NCI-H82 (cell line): ENCODE measurements at places on chromosomes 5 and 9.

- no peak for DNase-seq
Observed at GRCh38 chr5:157068785-157069184, 9.9 kb upstream of the HAVCR1 start.

GRCh38 chr5:134255418-134256150 is 29.7 kb upstream of the PPP2CA start:
- no peak for DNase-seq

GRCh38 chr5:134656690-134657089 is 8.1 kb downstream of the SEC24A start:
- DNase-seq = no peak

DNA sequence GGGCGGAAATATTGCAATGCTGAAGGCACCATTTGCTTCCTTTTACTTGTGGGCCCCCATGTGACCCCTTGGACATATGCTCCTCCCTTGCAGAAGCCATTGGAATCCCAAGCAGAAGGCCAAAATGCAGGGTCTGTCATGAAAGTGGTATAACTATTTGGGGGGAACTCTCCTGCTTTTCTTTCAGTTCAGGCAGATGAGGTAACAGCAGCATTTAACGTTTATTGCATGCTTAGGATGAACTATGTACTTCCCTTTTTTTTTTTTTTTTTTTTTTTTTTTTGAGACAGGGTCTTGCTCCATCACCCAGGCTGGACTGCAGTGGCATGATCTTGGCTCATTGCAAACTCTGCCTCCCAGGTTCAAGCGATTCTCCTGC is 7.8 kb downstream of the FOXI1 start:
- no peak for DNase-seq

GRCh38 chr5:163571744-163572143 is 66.3 kb downstream of the MAT2B start:
- DNase-seq = peak; percentile 80

GRCh38 chr9:110130791-110131416 is 77.1 kb downstream of the C9orf152 start:
- DNase-seq = no peak

DNA sequence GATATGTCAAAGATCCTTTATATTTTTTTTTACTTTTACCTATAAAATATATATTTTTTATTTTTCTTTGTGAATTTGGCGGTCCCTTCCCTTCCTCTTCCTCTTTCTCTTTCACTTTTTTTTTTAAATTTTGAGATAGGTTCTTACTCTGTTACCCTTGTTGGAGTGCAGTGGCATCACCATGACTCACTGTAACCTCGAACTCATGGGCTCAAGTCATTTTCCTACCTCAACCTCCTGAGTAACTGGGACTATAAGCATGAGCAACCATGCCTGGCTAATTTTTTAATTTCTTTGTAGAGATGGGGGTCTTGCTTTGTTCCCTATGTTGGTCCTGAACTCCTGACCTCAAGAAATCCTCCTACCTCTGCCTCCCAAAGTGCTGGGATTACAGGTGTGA is 258.0 kb upstream of the CLINT1 start:
- DNase-seq = no peak

DNA sequence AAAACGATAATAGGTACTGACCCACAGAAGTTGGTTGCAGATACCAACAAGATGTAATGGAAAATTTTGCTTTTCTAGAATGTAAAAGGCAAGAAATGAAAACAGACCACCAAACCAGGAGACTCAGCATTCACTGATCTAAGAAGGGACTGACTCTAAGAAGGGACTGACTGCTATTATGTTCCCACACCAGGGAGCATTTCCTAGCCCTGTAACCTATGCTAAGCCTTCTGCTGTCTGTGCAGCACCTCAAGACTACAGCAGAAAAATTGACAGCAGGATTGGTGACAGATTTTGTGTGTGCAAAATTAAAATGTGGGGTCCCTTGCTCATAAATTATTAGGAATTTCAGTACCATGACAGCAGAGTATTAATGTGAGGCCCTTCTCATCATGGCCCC is 154.8 kb downstream of the GABRB2 start:
- no peak for DNase-seq

DNA sequence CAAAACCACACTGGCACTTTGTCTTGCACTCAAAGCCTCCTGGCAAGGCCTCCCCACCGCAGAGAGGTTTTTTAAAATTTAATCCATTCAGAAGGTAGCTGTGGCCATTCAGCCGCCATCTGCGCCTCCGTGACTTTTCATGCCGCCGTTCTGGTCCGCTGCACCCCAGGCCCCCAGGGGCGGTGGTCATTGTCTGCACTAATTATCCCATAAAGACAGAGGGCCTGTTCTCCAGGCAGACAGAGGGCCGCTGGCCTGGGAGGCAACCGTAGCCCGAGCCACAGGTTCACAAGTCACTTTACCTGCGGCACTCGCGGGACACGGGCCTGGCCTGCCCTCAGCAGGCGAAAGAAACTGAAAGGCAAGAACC is 49.4 kb downstream of the EXD3 start:
- no peak for DNase-seq

DNA sequence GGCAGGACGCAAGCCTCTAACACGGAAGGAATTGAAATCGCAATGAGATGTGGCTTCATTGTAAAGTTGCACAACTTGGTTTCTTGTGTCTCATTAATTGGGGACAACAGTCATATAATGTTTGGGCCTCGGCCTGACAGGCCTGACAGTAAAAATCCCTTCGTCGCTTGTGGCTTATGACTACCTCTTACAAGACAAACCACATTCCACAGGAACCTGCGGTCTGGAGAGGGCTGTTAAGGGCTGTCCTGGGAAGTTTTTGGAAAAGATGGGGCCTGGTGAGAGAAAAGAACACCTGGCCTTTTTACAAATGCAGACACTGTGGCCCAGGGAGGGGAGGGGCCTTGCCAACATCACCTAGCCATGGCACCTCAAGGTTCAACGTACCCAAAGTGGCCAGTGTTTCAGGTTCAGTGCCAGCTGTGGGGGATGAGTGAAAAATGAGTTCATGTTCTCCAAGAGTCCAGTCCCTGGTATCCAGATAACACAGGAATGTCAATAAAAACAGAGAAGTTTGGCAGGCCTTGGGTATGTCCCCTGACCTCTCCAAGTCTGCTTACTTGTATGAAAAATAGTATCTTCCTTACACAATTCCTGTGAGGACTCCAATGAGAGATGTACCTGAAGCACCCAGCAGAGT is 22.2 kb downstream of the SHB start:
- DNase-seq = no peak

DNA sequence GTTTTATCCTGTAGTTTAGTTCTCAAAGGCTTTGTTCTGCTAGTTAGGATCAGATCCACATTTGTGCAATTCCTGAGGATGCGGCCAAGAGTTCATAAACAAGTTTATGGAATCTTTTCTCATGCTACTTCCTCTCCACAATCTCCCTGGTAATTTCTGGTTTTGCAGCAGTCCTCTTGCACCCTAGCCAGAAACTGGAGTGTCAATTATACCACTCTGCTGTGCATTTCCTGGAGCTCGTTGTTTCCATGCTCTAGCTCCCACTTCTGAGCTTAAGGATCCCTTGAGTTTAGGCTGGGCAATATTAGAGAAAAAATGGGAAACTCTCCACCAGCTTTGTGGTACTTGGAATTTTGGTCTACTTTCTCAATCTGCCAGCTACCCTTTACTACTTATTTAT is 474.7 kb downstream of the DIRAS2 start:
- DNase-seq = no peak

GRCh38 chr5:100772006-100772405 is 131.1 kb downstream of the ST8SIA4 start:
- no peak for DNase-seq

DNA sequence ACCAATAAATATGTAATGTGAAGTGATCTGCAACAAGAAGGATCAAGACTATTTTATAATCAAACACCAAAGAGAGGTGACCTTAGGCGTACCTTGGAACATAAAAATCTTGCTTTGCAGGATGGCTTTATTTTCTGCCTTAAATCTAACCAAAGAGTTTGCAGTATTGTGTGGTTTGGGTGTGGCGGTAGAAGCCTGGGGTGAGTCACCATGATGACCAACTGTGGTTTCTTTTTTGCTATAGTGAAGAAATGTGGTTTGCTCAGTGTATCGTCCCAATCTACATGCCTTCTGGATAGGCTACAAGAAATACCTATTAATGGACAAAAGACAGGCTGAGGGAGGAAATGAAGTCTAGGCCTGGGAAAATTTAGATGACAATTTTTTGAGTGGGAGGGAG is 5.1 kb upstream of the CAST start:
- DNase-seq = no peak

GRCh38 chr5:142326480-142326938 is 1.7 kb upstream of the SPRY4 start:
- no peak for DNase-seq

- DNase-seq = no peak
Observed at GRCh38 chr5:124463851-124464250, 282.6 kb downstream of the ZNF608 start.

GRCh38 chr5:143002459-143003327 is 232.5 kb downstream of the ARHGAP26 start:
- peak; percentile 57 for DNase-seq

GRCh38 chr5:157161996-157162395 is 4.1 kb downstream of the GARIN3 start:
- DNase-seq = no peak

DNA sequence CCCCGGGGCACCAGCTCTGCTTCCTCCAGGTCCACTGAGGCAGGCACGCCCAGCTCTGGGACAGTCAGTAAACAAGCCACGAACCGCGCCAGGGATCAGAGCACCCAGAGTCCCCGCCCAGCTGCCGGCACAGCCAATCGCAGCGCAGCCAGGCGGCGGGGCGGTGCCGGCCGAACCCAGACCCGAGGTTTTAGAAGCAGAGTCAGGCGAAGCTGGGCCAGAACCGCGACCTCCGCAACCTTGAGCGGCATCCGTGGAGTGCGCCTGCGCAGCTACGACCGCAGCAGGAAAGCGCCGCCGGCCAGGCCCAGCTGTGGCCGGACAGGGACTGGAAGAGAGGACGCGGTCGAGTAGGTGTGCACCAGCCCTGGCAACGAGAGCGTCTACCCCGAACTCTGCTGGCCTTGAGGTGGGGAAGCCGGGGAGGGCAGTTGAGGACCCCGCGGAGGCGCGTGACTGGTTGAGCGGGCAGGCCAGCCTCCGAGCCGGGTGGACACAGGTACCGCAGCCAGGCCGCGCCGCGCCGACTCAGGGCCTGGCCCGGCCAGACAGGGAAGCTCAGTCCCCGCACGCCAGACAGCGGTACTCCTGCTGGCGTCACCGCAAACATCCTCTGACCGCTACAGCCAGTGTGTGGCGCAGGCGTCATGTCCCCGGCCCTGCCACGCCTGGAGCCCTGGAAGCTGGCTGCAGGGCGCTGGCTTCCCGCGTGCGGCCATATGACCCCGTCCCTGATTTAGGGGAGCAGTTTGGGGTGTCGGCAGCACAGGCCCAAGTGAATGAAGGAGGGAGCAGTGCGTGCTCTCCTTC is at the start of gene CTSL:
CTSL (plus strand) TSS at position 220 of the 810 bp plus-strand sequence. CDS start 1,485 bp downstream, outside the sequence.
- peak; percentile 78 for DNase-seq

DNA sequence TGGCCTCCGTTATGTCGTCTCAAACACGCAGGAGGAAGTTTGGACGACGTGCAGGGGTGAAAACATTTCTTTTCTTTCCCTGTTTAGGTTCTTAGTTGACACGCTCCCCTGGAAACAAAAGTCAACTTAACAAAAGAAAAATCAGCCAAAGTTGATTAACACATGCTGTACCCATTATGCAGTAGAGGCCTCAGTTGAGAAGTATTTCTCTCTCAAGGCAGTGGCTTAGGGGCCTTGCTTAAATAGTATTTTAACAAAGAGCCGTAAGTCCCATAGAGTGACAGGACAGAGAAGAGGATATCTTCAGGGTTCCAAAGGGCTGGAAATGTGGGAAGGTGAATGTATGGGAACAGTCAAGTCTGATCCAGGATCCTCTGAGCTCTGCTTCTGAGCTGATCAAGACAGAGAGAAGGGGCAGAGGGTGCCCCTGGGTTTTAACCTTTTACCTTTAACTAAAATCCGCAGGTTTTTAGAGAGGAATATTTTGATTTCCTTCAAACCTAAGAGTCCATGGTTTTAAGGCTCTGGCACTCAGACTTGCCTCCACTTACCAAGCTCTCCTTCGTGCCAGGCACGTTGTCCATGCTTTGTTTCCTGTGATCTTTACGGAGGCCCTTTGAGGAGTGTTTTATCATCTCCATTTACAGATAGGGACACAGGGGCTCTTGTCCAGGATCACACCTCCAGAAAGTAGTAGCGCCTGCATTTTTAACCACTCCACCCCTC is 629 bp upstream of the CD74 start:
- no peak for DNase-seq

- no peak for DNase-seq
Observed at GRCh38 chr5:53069626-53070025, 39.9 kb downstream of the MOCS2 start.

- DNase-seq = peak; percentile 71
Observed at GRCh38 chr9:21711504-21711903, 90.9 kb upstream of the MTAP start.

DNA sequence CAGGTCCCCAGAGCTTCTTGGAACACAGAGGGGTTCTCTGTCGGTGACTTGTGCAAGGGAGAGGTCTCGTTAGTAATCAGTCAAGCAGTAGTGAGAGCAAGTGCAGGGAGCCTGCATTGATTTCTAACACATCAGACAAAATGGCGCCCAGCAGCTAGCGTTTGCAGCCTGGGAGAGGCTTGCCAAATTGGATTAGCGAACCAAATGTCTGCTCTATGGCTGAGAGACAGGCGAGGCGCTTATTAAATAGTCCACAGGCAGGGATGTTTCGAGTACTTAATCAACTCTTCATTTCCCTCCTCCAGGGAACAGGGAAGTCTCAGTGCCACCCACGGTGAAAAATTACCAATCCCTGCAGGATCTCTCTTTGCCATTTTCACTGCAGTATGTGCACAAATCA is 131.4 kb upstream of the SHB start:
- DNase-seq = peak; percentile 94

DNA sequence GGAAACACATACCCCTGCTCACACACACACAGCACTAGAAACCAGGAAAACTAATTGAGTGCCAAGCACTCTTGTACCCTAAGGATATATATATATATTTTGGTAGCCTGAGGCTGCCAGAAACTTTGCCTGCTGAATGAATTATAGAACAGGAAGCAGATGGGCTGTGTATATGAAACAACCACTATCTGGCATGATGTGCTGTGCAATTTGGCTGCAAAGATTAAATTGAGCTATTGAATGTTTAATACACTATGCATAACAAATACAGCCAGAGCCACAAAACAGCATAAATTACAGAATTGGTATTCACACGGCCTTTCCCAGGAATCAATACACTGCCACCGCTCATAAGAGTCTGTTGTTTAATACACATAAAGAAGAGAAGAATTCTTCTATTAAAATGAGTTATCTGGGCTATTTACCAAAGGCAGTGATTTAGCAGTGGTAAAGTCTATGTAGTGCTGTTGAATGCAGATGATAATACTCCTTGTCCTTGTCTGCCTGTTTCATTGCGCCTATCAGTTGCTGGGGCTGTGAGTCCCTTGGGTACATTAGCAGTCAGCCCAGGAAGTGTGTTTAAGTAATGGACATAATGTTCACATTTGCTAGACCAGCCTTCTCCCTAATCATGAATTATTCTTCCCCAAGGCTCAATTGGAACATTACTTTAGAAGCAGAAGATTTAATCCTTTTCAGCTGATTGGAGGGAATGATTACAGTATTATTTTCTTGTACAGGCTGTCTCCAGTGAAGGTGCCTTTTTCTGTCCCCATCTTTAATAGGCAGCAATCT is 294.3 kb downstream of the TLE1 start:
- DNase-seq = peak; percentile 3

- DNase-seq = no peak
Observed at GRCh38 chr5:609506-609905, 2.6 kb upstream of the CEP72 start.
